ENCODE measurements at places on chromosomes 3 and 15.

DNA sequence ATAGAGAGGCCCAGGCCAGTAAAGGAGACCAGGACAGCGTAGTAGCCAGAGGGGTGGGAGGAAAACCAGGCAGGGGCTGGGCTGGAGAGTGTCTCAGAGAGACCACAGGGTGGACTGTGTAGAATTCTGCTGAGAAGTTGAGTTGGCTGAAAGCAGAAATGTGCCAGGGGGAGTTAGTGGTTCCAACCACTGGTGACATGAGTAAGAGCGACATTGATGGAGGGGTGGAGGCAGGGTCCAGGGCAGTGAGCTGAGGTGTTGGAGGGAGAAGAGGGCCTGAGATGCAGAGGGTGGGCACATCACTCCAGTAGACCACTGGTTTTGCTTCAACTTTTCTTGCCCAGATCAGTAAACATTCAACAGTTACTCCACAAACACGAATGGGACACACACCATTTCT lies 106.5 kb downstream of the ASB7 start:
- no peak for DNase-seq

GRCh38 chr3:11878837-11879236 lies 32.2 kb upstream of the TAMM41 start:
- no peak for DNase-seq

DNA sequence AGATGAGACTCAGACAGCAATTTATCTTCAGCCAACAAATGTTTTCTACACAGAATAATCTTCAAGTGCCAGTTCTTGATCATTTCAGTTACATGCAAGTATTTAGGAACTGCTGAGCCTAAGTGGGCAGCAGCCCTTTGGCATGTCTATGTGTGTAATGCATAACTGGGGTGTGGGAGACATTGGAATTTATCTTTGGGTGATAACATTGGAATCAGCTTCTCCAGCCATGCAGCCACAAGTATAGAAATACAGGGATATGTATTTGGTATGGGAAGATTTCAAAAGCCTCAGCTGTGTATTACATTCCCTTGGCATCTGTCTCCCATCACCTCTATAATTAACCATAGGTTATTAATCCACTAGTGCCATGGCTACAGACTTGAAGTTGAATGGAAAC lies 63.4 kb upstream of the FOXP1 start:
- no peak for DNase-seq

- peak; percentile 32 for DNase-seq
These were observed 79.3 kb upstream of the ALDH1L1 start for GRCh38 chr3:126259411-126260391.

DNA sequence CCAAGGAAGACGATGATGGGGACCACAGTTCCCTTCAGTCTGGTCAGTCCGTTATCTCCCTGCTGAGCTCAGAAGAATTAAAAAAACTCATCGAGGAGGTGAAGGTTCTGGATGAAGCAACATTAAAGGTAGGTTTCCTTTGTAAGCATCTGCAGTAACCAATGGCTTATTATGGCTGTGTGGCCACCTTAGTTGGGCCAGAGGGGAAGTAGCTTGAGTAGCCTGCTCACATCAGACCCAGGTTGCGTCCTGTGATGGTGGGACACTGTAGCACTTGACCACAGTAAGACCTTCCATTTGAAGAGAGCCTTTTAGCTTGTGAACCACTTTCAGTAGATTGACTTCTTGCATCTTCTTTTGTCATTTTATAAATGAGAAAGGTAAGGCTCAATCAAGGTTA lies 22.6 kb downstream of the STARD5 start:
- DNase-seq = no peak

DNA sequence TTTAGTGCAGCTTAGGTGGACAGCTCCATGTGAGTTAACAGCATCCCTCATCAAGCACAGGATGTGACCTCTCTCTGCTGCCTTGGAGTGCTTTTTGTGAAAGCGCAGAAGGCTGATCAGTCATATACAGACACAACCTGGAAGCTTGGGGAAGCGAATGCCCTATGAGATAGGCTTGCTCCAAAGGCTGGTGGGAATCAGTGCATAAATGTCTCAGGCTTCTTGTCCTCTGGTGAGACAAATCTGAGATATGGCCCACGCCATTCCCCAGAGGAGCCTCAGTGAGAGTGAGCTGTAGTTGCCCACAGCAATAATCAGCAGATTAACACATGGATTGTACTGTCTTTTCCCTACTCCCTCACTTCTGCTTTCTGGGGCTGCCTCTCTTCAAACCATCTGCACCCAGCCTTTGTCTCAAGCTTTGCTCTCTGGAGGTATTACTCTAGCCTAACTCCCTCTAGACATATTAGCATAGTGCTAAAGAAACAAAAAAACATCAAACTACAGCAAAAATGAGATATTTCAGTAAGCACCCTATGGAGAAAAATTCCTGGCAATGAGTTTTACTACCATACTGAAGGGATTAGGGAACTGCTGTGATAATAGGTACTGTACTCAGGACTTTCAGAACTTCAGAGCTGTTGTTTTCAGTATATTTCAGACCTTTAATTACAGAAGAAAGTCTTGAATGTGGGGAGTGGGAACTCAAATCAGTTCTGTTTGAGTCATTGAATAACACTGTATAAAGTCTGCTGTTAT lies 113.7 kb downstream of the OXSM start:
- DNase-seq = no peak

DNA sequence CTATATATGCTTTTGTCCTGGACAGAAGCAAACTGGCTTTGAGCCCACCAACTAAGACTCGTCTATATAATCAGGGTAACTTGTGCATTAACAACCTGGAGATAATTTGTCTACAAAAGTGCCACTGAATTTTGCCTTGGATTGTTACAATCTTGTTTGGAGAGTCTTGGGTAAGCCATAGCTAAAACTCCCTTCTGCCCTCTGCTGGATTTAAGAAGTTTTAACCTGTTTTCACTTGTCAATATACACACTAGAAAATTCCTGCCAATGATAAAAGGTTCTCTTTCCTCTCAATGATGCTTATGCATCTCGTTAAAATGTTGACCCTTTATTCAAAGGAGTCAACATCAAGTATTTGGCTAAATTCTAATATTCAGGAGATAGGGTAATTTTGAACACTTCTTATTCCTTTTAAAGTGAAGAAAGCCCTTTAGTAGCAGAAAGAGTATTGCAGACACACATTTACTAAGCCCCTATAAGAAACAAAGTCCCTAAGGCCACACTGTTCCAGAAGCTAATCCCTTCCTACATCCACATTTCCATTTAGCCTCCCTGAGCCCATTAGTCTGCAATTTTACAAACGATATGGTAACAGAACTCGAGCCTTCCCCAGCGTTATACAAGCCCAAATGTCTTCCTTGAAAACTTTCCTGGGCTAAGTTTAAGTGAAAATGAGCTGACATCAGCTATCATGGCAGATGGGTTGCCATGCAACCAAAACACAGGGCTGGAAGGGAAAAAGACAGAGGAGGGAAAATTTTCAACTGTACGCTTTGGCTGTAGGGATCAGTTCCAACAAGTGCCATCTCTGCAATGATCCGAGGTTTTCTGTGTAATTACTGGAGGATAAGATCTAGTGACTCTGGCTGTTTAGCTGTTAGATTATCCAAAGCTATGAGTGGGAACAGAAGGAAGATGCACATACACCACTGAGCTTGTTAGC lies 75.9 kb upstream of the FGF12 start:
- DNase-seq = peak; percentile 80

- no peak for DNase-seq
These were observed 146.9 kb downstream of the KLF13 start for GRCh38 chr15:31473385-31474058.

GRCh38 chr3:176757429-176757828 lies 439.9 kb downstream of the TBL1XR1 start:
- no peak for DNase-seq

DNA sequence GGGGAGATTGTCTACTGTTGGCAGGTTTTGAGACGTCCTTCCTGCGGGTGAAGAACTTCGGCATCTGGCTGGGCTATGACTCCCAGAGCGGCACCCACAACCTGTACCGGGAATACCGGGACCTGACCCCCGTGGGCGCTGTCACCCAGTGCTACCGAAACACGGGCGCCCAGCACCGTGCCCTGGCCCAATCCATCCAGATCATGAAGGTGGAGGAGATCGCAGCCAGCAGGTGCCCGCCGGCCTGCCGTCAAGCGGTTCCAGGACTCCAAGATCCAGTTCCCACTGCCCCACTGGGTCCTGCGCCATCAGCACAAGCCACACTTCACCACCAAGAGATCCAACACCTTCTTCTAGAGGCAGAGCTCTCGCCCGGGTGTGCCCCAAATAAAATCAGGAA lies 194.9 kb upstream of the EPHA6 start:
- no peak for DNase-seq

GRCh38 chr3:194135806-194136518 lies at the start of gene HES1:
HES1 (plus strand) TSS chr3:194136148; CDS start chr3:194136381, 233 bp downstream.
- DNase-seq = peak; percentile 99

DNA sequence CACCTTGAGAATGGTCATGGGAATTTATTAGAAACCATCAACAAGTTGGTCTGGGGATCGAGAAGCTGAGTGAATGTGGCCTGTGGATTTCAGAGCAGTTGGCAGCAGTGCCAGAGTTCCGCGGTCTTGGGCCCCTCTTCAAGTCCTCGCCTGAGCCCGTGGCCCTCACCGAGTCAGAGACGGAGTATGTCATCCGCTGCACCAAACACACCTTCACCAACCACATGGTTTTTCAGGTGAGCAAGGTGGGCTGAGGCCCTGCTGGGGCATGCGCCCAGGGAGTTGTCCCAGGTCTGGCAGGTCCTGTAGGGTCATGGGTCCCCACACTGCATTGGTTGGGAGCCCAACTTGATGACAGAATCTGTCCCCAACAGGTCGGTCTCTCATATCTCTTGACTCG lies 7.0 kb upstream of the HMCES start:
- no peak for DNase-seq

DNA sequence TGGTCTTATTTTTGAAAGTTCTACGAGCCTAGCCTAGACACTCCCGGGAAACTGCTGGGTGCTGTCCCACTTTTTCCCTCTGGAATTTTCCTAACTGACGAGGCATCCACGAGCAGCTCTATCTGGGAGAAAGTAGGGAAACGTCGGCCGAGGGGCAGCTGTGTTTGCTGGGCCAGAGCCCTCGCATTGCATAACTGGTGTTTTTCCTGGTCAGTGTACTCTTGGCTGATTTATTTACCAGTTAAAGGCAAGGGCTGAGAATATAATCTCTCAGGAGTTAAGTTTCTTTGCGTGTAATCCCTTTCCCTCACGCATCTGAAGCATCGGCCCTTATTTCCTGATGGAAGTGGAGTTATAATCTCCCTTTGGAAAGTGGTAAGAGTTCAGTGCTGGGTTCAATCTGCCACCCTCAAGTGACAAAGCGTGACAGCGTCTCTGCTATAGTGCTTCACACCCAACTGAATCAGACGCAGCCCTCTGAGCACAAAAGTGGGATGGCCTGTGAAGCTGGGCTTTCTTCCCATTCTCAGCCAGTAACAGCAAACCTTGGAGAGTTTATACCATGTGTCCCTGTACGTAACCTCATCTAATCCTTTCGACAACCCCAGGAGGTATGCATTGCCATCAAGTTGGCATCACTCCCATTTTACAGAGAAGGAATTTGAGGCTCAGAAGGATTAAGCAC lies 311.5 kb downstream of the RORA start:
- peak; percentile 58 for DNase-seq

- no peak for DNase-seq
These were observed 126.7 kb downstream of the TUSC7 start for GRCh38 chr3:116836286-116836685.

- no peak for DNase-seq
These were observed 54.6 kb upstream of the SEC13 start for GRCh38 chr3:10375296-10376053.

DNA sequence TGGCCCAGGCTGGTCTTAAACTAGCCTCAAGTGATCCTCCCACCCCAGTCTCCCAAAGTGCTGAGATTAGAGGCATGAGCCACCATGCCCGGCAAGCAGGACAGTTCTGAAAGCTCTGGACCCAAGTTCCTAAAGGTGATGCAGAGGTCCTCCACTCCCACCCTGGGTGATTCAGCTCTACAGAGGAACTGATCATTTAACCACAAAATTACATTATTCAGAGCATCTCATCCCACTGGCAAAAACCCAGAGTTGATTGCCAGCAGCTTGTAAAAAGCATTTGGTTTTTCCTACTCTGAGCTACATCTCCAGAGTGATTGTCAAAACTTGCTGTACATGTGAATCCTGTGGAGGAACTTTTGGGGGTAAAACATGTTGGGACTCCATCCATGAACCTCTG lies 60.2 kb downstream of the SLTM start:
- DNase-seq = peak; percentile 40

DNA sequence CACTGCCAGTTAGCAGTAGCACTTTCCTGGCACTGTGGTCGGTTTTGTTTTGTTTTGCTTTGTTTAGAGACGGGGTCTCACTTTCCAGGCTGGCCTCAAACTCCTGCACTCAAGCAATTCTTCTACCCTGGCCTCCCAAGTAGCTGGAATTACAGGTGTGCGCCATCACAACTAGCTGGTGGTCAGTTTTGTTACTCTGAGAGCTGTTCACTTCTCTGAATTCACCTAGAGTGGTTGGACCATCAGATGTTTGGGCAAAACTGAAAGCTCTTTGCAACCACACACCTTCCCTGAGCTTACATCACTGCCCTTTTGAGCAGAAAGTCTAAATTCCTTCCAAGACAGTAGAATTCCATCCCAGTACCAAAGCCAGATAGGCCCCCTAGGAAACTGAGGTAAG lies 22.6 kb downstream of the CLDN18 start:
- no peak for DNase-seq

DNA sequence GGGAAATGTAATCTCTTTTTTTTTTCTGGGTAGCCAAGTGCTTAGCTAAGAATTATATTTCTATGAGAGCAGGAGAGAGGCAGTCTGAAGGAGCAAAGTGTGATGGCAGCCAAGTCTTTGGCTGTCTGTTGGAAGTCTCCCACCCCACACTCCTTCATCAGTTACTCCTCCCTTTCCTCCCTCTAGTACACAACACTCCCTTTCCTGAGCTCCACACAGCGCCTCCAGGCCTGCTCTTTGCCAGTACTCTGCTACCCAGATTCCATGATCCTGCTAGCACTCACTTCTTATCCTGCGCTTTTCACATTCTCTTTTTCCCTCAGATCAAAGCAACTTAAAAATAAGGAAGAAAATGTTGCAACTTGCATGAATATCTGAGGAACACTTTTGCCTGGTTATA lies 37.4 kb upstream of the SNRK start:
- DNase-seq = peak; percentile 46

GRCh38 chr3:41362638-41363559 lies 163.6 kb downstream of the CTNNB1 start:
- DNase-seq = peak; percentile 12

DNA sequence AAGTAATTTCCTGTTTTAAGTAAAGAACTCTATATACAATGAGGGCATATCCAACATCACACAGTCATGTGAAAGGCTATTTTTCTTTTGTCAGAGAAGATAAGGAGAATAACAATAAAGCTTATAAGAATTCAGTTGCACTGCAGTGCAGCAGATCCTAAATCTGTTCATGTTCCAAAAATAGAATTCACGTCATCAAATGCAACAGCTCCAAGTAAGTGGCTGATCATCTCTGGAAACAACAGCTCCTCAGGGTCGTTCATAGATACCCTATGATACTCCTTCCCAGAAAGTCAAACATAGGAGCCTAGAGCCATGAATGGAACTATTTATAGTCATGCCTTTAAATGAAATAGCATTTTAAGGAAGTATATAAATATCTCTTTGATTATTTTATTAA lies 100.2 kb downstream of the FMN1 start:
- DNase-seq = peak; percentile 72

- no peak for DNase-seq
These were observed 17.9 kb upstream of the ICE2 start for GRCh38 chr15:60496853-60497252.
